ENCODE measurements at places on chromosomes 16 and 17. TPM values are rescaled to one million over a fixed set of nuclear protein-coding genes. Genes with fewer than 3 reads are reported as not detected.

Gene SLC35G6
- total RNA-seq, result not detected

Gene TBC1D3B
- 21.4 TPM for total RNA-seq

Gene P2RX5
- total RNA-seq, result 60.1 TPM

Gene ANKRD40CL
- total RNA-seq, result not detected

Gene TENT4B
- total RNA-seq, result 27.5 TPM

Gene ARMC7
- 10.6 TPM for total RNA-seq

Gene DNAH2
- 0.07 TPM for total RNA-seq

Gene KRT24
- not detected for total RNA-seq

Gene CHP2
- not detected for total RNA-seq

Gene OR4D1
- 0.34 TPM for total RNA-seq

GRCh38 chr16:57795431-57795878 lies 6.8 kb downstream of the KIFC3 start:
- H3K4me1 ChIP-seq, result peaks cover 13% of the 10 kb centered on the region
- H3K4me3 ChIP-seq, result no peak overlapping the region
- DNase-seq, result peak; percentile 36

GRCh38 chr16:16909126-16909525 lies 530.2 kb downstream of the NPIPA7 start:
- H3K27me3 ChIP-seq, result peaks cover 16% of the 10 kb centered on the region
- H3K4me3 ChIP-seq, result no peak overlapping the region
- H3K36me3 ChIP-seq, result peaks cover 2% of the 10 kb centered on the region
- no peak overlapping the region for H3K27ac ChIP-seq

- H3K27me3 ChIP-seq, result peaks cover 37% of the 10 kb centered on the region
- peaks cover 27% of the 10 kb centered on the region for H3K4me1 ChIP-seq
- peaks cover 6% of the 10 kb centered on the region for H3K36me3 ChIP-seq
- no peak within 1 kb of the TSS for H3K27ac ChIP-seq
- DNase-seq, result no peak
These were observed at the start of gene EFNB3 for GRCh38 chr17:7704601-7705268. TSS of gene EFNB3 (plus strand) at chr17:7705202. CDS start at chr17:7705599, 397 bp downstream.

DNA sequence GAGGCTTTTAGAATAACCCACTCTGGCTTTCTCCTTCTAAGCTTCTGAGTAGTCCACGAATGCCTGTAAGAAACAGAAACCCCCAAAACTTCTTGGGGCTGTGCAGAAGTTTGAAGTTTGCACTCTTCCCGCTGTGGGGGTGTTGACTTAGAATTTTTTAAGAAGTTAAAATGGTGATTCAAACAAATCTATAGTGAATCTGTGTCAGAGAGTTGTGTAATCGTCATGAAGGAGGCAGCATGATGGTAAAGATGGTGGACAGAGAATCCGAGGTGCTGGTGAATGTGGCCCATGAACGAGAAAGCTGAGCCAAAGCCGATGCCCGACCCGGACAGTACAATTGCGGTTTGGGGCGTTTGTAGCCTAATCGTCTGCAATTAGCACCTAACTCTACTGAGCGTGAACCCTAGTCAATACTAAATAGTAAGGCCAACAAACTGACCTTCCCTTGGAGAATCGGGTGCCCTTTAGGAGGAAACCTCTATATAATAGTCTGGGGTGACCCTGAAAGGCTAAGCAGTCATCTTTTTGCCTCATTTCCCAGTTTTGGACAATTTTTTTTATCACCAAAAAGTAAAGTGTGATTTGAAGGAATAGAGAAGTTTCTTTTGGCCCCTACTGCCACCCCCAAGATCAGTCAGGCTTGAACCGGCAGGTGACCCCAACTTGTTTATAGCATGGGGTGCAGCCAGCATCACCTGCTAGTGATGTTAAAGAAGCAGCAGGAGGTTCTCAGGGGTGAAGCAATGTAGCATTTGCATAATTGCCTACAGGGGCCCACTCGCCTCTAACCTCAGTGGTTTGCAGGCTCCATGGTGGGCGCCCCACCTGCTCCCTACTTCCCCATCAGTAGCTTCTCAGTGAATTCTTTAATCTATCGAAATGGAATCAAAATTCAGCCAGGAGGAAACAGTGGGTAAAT lies 11.2 kb downstream of the IRF8 start:
- DNase-seq, result no peak
- H3K4me3 ChIP-seq, result no peak overlapping the region
- H3K27me3 ChIP-seq, result no peaks in the 10 kb centered on the region
- peaks cover 35% of the 10 kb centered on the region for H3K4me1 ChIP-seq
- H3K27ac ChIP-seq, result no peak overlapping the region
- H3K36me3 ChIP-seq, result peaks cover 4% of the 10 kb centered on the region

GRCh38 chr16:30092373-30093010 lies 768 bp upstream of the TBX6 start:
- DNase-seq, result peak; percentile 84
- H3K36me3 ChIP-seq, result peaks cover 12% of the 10 kb centered on the region
- H3K27me3 ChIP-seq, result no peaks in the 10 kb centered on the region
- peaks cover 53% of the 10 kb centered on the region for H3K4me1 ChIP-seq
- peak overlapping the region; percentile 98 for H3K4me3 ChIP-seq
- H3K27ac ChIP-seq, result peak overlapping the region; percentile 66

DNA sequence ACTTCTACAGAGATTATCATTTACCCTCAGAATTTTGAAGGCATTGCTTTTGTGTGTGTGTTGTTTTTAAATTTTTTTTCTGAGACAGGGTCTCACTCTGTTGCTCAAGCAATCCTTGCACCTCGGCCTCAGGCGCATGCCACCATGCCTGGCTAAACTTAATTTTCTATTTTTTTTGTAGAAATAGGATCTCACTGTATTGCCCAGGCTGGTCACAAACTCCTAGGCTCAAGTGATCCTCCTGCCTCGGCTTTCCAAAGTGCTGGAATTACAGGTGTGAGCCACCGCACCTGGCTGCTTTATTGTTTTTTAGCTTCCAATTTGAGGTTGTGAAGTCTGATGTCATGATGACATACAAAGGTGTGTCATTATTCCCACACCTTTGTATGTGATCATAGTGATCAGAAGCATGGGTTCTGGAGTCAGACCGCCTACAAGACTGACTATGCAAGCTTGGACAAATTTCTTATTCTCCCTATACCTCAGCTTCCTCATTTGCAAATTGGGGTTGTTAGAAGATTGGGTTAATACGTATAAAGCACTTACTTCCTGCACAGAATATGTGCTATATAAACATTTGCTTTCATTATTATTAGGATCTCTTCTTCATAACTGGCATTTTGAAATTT lies 5.8 kb downstream of the SEPHS2 start:
- DNase-seq, result no peak
- H3K36me3 ChIP-seq, result peaks cover 6% of the 10 kb centered on the region

DNA sequence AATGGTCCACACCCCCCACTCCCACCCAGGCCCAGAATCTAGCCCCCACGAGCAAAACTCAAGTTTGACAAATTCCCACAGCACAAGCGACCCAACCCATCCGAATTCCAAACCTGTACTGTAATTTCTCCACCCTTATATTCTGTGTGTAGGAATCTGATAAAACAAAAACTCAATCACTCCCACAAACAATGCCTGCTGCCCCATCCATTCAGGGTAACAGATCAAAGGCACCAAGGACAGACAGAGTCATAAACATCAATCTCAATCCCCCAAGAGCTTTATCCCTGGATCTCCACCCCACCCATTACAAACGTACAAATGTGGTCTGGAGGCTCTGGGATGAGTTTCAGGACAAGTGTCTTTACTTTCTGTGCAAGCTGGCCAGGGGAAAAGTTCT lies 157.8 kb downstream of the AXIN2 start:
- no peaks in the 10 kb centered on the region for H3K4me1 ChIP-seq
- H3K27me3 ChIP-seq, result peaks cover 12% of the 10 kb centered on the region
- no peak for DNase-seq
- no peaks in the 10 kb centered on the region for H3K36me3 ChIP-seq

GRCh38 chr17:43578699-43579565 lies 32.8 kb upstream of the ETV4 start:
- peak; percentile 26 for DNase-seq
- peaks cover 14% of the 10 kb centered on the region for H3K27me3 ChIP-seq
- H3K4me3 ChIP-seq, result no peak overlapping the region
- H3K4me1 ChIP-seq, result peaks cover 16% of the 10 kb centered on the region
- H3K27ac ChIP-seq, result no peak overlapping the region

- H3K27me3 ChIP-seq, result peaks cover 19% of the 10 kb centered on the region
- H3K4me3 ChIP-seq, result no peak overlapping the region
- DNase-seq, result no peak
These were observed 96.6 kb upstream of the SMIM36 start for GRCh38 chr17:55607731-55608341.

- no peaks in the 10 kb centered on the region for H3K36me3 ChIP-seq
- H3K27me3 ChIP-seq, result no peaks in the 10 kb centered on the region
- no peak for DNase-seq
- H3K4me1 ChIP-seq, result no peaks in the 10 kb centered on the region
- H3K27ac ChIP-seq, result no peak overlapping the region
These were observed 12.5 kb downstream of the FAHD1 start for GRCh38 chr16:1839554-1839953.

DNA sequence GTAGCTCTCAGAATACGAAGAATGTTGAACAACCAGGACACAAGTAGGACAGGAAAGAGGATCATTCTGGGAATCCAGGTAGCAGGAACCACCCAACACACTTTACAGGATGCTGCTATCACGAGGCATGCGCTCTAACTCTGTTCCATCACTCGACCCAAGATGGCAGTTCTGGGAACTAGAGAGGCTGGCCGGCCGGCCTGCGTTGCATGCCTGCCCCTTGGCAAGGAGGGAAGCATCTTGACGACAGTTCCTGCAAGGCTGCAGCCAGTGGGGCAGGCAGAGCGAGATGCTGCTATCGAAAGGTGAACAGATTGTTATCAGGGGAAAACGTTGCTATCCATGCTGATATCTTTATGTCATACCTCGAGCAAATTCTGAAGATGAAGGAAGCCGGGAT lies 19.2 kb upstream of the SLC46A1 start:
- no peaks in the 10 kb centered on the region for H3K4me1 ChIP-seq
- H3K27me3 ChIP-seq, result no peaks in the 10 kb centered on the region
- no peaks in the 10 kb centered on the region for H3K36me3 ChIP-seq
- H3K4me3 ChIP-seq, result no peak overlapping the region
- DNase-seq, result no peak

DNA sequence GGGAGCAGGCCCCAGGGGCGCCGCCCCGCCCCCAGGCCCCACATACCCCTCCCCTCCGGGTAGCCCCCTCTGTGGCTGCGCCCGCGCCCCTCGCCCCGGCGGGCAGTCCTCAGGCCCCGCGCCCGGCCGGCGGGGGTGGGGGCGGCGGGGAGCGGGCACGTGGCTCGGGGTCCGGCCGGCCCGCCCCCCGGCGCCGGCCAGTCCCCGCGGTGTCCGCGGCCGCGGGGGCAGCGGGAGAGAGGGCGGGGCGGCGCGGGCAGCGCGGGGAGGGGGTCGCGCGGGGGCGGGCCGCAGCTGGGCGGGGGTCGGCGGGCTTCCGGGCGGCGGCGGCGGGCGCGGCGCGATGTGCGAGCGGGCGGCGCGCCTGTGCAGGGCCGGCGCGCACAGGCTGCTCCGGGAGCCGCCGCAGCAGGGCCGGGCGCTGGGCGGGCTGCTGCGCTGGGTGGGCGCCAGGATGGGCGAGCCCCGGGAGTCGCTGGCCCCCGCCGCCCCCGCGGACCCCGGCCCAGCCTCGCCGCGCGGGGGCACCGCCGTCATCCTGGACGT lies 335 bp downstream of the NECAB2 start:
- no peaks in the 10 kb centered on the region for H3K4me1 ChIP-seq
- no peak overlapping the region for H3K27ac ChIP-seq
- H3K27me3 ChIP-seq, result peaks cover 20% of the 10 kb centered on the region
- H3K36me3 ChIP-seq, result no peaks in the 10 kb centered on the region
- DNase-seq, result no peak
- H3K4me3 ChIP-seq, result peak overlapping the region; percentile 73

GRCh38 chr16:28891964-28892890 lies 13.9 kb downstream of the ATP2A1 start:
- H3K27me3 ChIP-seq, result no peaks in the 10 kb centered on the region
- H3K4me1 ChIP-seq, result no peaks in the 10 kb centered on the region
- H3K4me3 ChIP-seq, result no peak overlapping the region
- no peak for DNase-seq
- H3K36me3 ChIP-seq, result no peaks in the 10 kb centered on the region
- H3K27ac ChIP-seq, result no peak overlapping the region

DNA sequence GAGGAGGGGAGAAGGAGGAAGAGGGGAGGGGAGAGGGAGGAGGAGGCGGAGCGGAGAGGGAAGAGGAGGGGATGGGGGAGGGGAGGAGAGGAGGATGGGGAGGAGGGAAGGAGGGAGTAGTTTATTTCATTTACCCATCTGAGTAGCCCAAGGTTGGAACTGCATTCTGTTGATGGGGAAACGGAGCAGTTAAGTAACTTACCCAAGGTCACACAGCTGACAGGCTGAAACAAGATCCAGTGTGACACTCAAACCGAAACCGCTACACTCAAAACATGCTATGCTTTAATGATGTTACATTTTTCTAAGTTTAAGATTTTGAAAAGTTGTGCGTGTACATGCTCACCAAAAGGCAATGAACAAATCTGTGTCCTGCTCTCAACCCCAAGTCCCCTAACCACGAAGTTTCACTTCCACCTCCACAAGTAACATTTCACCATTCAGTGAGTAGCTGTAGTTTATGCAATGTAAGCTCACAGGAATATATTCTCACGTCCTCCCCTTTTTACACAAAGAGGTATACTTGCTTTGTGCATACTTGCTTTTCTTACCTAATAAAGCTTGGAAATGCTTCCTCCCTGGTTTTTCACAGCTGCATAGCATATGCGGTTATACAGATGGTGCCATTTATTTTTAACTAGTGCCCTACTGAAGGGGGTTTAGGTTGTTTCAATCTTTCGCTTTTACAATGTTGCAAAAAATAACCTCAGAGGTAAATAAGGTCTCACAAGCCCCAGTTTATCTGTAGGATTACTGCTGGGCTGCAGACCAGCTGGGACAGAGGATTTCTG lies 275.3 kb downstream of the PARN start:
- peak; percentile 63 for DNase-seq
- peaks cover 29% of the 10 kb centered on the region for H3K27me3 ChIP-seq

DNA sequence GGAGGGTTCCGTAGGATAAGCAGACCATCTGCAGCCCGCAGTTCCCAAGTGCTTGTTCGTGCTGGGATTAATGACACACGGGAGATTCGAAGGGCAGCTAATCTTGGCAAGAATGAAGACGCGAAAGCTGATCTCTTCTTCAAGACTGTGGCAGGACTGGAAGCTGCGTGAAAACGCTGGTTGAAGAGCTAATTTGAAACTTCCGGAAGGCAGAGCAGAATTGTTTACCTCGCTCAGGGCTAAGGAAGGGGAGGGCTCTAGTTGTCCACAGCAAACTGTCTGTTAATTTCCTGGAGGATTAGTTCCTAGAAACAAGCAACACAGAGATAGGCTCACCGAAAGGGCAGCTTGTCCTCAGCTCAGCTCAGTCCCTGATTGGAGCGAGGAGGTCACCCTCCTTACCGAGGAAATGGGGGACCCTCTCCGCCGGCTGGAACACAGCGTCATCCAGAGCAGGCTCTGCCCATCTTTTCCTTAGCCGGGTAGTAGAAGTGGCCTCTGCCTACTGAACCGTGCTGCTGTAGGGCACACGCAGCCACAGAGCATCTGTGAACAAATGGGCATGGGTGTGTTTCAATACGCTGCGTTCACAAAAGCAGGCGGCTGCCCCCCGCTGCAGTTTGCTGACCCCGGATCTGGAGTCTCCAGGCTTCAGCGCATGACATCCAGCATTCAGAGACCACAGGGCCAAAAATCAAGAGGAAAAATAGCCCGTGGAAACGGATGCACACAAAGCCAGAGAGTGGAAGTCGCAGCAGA lies 16.7 kb upstream of the BAIAP2 start:
- DNase-seq, result peak; percentile 39
- no peaks in the 10 kb centered on the region for H3K27me3 ChIP-seq
- H3K27ac ChIP-seq, result peak overlapping the region; percentile 77
- peak overlapping the region; percentile 84 for H3K4me3 ChIP-seq
